Lung (tissue), 17 donors: ENCODE measurements at places on chromosomes 3 and 15. TPM values are rescaled to one million over a fixed set of nuclear protein-coding genes. Genes with fewer than 3 reads are reported as not detected.

The SLC12A8 gene
- 9.8 TPM for total RNA-seq

DNA sequence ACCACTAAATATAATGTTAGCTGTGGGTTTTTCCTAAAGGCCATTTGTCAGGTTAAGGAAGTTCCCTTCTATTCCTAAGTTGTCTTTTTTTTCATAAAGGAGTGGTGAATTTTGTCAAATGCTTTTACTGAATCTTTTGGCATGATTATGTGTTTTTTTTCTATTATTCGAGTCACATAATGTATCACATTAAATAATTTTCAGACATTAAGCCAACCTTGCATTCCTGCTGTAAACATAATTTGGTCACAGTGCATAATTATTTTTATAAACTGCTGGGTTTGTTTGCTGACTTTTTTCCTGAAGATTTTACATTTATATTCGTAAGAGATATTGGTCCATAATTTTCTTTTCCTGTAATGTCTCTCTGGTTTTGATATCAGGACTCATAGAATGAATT is 101.8 kb upstream of the SPRED1 start:
- H3K27me3 ChIP-seq, result no peaks in the 10 kb centered on the region
- no peak overlapping the region for H3K4me3 ChIP-seq
- no peak for DNase-seq
- no peaks in the 10 kb centered on the region for H3K4me1 ChIP-seq

DNA sequence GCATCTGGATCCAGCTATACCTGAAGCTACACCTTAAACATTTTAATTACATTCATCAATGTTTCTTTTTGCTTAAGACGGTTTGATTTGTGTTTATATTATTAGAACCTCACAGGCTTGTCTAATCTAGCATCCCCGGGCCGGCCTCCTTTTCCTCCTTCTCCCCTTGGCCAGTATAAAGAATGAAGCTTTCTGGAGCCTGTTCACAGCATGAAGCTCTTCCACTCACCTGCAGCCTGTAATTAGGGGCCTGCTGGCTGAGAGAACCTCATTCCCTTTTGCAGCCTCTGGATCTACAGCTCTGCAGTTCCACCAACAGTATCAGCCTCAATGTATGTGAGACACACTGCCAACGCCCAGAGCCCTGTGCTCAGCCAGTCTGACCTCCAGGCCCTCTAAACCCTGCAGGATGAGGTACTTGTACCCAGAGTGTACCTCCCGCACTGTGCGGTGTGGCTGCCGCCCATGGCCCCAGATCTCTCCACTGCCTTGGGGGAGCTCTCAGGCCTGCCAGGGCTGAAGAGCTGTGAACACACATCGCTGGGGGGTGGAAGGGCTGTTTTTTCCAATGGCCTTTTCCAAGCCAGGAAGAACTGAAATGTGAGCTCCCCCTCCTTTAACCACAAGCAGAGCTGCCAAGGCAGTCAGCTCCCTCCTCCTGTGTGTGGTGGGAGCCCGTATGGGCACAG is 114.7 kb upstream of the ALDH1A3 start:
- no peaks in the 10 kb centered on the region for H3K36me3 ChIP-seq
- peaks cover 5% of the 10 kb centered on the region for H3K27me3 ChIP-seq
- H3K4me3 ChIP-seq, result no peak overlapping the region
- H3K4me1 ChIP-seq, result no peaks in the 10 kb centered on the region
- peak; percentile 80 for DNase-seq

The DAZL gene
- total RNA-seq, result 0.09 TPM

- H3K4me3 ChIP-seq, result no peak overlapping the region
- peaks cover 7% of the 10 kb centered on the region for H3K4me1 ChIP-seq
- H3K27me3 ChIP-seq, result no peaks in the 10 kb centered on the region
- no peaks in the 10 kb centered on the region for H3K36me3 ChIP-seq
Measured at GRCh38 chr15:85785887-85786780, 8.6 kb downstream of the KLHL25 start.

- H3K4me3 ChIP-seq, result no peak overlapping the region
- peaks cover 4% of the 10 kb centered on the region for H3K4me1 ChIP-seq
- H3K27ac ChIP-seq, result no peak overlapping the region
- H3K36me3 ChIP-seq, result no peaks in the 10 kb centered on the region
- H3K27me3 ChIP-seq, result no peaks in the 10 kb centered on the region
Measured at GRCh38 chr15:38872732-38873131, 308.1 kb upstream of the RASGRP1 start.

DNA sequence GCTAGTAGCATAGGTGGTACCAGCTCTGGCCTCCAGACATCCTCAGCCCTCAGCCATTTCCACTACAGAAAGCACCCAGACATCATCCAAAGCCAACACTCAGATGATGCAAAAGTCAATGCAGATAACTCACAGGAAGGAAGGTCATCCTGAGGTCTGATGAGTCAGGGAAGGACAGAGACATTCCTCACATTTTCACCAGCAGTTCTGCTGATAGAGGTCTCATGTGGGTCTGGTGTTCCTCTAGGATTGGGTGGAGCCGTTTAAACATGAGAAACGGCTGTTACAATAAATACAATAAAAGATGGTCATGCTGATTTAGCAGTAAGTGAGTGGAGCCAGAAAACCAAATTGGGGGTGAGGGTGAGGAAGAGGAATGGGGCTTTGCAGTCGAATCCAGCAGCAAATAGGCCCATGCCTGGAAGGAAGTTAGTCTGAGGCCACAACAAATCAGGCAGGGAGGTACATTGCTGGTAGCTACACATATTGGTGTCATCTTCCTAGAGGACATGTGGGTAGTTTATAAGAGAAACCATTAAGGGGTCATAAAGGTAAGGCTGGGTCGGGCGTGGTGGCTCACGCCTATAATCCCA is 33.3 kb upstream of the FLNB start:
- H3K36me3 ChIP-seq, result no peaks in the 10 kb centered on the region
- no peak overlapping the region for H3K4me3 ChIP-seq
- H3K27me3 ChIP-seq, result no peaks in the 10 kb centered on the region
- DNase-seq, result no peak

GRCh38 chr15:35170207-35170606 is 85.1 kb upstream of the NANOGP8 start:
- H3K27me3 ChIP-seq, result no peaks in the 10 kb centered on the region
- H3K4me1 ChIP-seq, result no peaks in the 10 kb centered on the region
- no peaks in the 10 kb centered on the region for H3K36me3 ChIP-seq
- no peak overlapping the region for H3K4me3 ChIP-seq

GRCh38 chr3:73569246-73569760 is 55.4 kb downstream of the PDZRN3 start:
- no peak for DNase-seq
- H3K4me1 ChIP-seq, result peaks cover 12% of the 10 kb centered on the region
- no peaks in the 10 kb centered on the region for H3K27me3 ChIP-seq
- peak overlapping the region; percentile 67 for H3K27ac ChIP-seq

DNA sequence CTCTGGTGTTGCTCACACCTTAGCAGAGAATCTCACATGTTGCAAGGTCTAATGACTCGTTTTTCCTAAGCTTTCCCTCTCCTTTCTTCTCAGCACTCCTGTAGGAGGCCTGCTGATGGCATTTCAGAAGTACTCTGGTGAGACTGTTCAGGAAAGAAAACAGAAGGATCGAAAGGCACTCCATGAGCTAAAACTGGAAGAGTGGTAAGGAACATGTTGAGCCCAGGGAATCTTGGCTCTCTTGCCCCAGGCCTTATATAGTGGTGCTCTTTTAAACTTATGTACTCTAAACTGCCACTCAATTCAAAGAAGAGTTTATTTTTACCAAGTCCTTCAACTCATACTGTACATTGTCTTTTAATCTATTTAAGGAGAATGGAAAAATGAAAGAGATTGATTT is 18.8 kb downstream of the TIMMDC1 start:
- no peaks in the 10 kb centered on the region for H3K4me1 ChIP-seq
- peaks cover 51% of the 10 kb centered on the region for H3K36me3 ChIP-seq
- peak overlapping the region; percentile 55 for H3K27ac ChIP-seq
- H3K27me3 ChIP-seq, result no peaks in the 10 kb centered on the region
- DNase-seq, result no peak

The DNAH1 gene
- total RNA-seq, result 21.5 TPM

- DNase-seq, result peak; percentile 14
- no peaks in the 10 kb centered on the region for H3K36me3 ChIP-seq
- peak overlapping the region; percentile 99 for H3K27ac ChIP-seq
- no peaks in the 10 kb centered on the region for H3K27me3 ChIP-seq
- peaks cover 4% of the 10 kb centered on the region for H3K4me1 ChIP-seq
Measured at GRCh38 chr3:179149406-179149867, 1.3 kb downstream of the PIK3CA start.

- no peaks in the 10 kb centered on the region for H3K27me3 ChIP-seq
- no peaks in the 10 kb centered on the region for H3K36me3 ChIP-seq
- H3K4me3 ChIP-seq, result no peak overlapping the region
- peak; percentile 52 for DNase-seq
Measured at GRCh38 chr15:86444527-86444926, 364.9 kb downstream of the AGBL1 start.

- DNase-seq, result no peak
- peak overlapping the region; percentile 91 for H3K4me3 ChIP-seq
- H3K4me1 ChIP-seq, result peaks cover 9% of the 10 kb centered on the region
- peak overlapping the region; percentile 5 for H3K27ac ChIP-seq
- H3K27me3 ChIP-seq, result no peaks in the 10 kb centered on the region
Measured at GRCh38 chr15:91021516-91022074, 799 bp downstream of the VPS33B start.

The DISP2 gene
- total RNA-seq, result 1.3 TPM

DNA sequence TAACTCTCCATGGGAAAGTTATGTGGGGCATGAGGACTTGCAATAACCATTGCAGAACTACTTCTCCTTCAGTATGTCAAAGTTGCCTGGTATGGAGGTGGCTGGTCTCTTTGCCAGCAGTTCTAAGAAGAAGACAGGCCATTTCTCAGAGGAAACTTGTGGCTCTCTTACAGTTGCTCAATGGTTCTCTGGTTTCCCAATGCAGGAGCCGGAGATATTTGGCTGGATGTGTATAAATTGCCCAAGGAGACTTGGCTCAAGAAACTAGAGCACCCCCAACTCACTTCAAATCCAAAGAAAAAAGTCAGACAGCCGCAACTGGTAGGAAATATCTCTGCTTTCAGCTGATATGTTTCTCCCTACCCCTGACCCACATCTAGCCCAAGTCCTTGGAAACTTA is 24.2 kb downstream of the WDR93 start:
- H3K4me1 ChIP-seq, result no peaks in the 10 kb centered on the region
- DNase-seq, result peak; percentile 48
- no peak overlapping the region for H3K4me3 ChIP-seq
- no peaks in the 10 kb centered on the region for H3K27me3 ChIP-seq

- H3K27ac ChIP-seq, result no peak overlapping the region
- peaks cover 1% of the 10 kb centered on the region for H3K36me3 ChIP-seq
- no peaks in the 10 kb centered on the region for H3K4me1 ChIP-seq
Measured at GRCh38 chr3:129003578-129004112, 2.5 kb downstream of the EFCC1 start.

The CCR4 gene
- total RNA-seq, result 2.9 TPM

DNA sequence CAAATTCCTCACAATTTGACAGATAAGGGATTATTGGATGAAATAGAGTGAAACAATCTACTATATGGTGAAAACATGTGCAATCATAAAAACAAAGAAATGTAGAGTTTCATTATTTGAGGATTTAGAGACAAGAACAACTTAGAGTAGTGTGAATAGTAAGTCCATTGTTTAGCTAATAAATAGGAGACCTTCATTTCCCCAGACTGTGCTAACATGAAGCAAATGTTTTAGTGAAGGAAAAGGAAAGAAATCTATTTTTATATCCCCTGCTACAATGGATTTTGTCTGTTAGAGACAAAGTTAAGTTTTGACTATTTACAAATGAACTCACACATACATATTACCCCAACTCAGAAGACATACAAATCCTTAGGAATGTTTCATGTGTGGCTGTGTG is 77.8 kb downstream of the EFL1 start:
- H3K4me3 ChIP-seq, result no peak overlapping the region
- no peak for DNase-seq
- H3K4me1 ChIP-seq, result peaks cover 12% of the 10 kb centered on the region
- H3K27me3 ChIP-seq, result no peaks in the 10 kb centered on the region
- no peak overlapping the region for H3K27ac ChIP-seq
- no peaks in the 10 kb centered on the region for H3K36me3 ChIP-seq

- H3K27me3 ChIP-seq, result no peaks in the 10 kb centered on the region
- no peaks in the 10 kb centered on the region for H3K36me3 ChIP-seq
- H3K4me1 ChIP-seq, result no peaks in the 10 kb centered on the region
- H3K27ac ChIP-seq, result no peak overlapping the region
- no peak for DNase-seq
Measured at GRCh38 chr3:79664455-79664854, 103.3 kb downstream of the ROBO1 start.

The MESP1 gene
- total RNA-seq, result 3.1 TPM

- no peak overlapping the region for H3K4me3 ChIP-seq
- no peak for DNase-seq
- no peaks in the 10 kb centered on the region for H3K4me1 ChIP-seq
- H3K27me3 ChIP-seq, result no peaks in the 10 kb centered on the region
- H3K27ac ChIP-seq, result no peak overlapping the region
- no peaks in the 10 kb centered on the region for H3K36me3 ChIP-seq
Measured at GRCh38 chr3:146101538-146101937, 59.4 kb downstream of the PLOD2 start.

The CCR3 gene
- total RNA-seq, result 0.15 TPM

GRCh38 chr3:18500322-18500721 is 75.2 kb upstream of the SATB1 start:
- H3K4me3 ChIP-seq, result no peak overlapping the region
- H3K4me1 ChIP-seq, result no peaks in the 10 kb centered on the region
- no peaks in the 10 kb centered on the region for H3K27me3 ChIP-seq
- H3K27ac ChIP-seq, result no peak overlapping the region
- no peaks in the 10 kb centered on the region for H3K36me3 ChIP-seq
- DNase-seq, result no peak

DNA sequence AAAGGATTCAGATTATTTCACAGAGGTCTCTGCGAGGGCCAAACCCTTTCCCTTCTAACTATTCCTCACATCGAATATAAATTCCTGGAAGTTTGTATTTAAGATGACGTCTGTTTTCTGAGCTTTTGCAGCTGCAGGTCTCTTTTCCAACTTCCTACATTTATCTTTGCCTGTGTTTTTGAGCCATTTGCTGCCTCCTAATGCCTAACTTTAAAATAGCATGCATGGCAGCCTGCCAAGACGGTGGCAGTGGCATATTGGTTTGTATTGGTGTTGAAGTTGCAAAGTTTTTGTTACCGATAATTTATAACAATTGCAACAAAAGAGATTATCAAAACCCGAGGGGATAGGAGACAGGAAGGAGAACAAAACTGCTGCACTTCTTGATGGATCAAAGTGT is 187.1 kb upstream of the DNAJC19 start:
- no peaks in the 10 kb centered on the region for H3K36me3 ChIP-seq
- H3K4me1 ChIP-seq, result no peaks in the 10 kb centered on the region
- no peak overlapping the region for H3K27ac ChIP-seq
- no peak overlapping the region for H3K4me3 ChIP-seq
